ENCODE measurements at places on chromosomes 1 and 21.

DNA sequence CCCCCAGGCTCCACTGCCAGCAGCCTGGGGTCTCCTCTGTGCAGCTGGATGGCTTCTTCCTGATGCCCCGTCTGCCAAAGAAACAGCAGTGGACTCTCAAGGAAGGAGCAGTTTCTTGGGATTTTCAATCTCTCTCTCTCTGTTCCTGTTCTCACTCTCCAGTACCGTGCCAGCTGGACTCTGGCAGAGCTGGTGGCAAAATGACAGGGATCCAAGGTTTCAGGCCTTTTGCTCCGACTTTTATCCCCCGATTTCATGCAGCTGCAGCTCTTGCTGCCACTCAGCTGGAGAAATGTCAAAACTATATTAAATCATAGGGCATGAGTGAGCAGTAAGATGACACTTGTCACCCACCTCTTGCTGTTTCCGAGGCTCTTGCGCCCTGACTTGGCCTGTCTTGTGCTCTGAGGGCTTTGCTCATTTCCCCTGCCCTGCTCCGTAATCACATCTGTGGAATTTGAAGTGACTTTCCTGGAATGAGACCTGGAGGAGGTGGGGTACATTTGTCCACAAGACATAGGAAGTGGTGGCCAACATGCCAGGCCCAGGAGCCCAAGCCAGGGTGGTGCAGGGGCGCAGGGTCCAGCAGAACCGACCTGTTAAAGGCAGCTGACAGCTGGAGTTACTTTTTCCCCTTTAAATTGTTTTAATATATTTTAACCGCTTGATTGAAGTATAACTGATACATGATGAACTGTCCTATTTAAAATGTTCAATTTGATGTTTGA is 576.2 kb downstream of the PTPRU start:
- no peak for DNase-seq

DNA sequence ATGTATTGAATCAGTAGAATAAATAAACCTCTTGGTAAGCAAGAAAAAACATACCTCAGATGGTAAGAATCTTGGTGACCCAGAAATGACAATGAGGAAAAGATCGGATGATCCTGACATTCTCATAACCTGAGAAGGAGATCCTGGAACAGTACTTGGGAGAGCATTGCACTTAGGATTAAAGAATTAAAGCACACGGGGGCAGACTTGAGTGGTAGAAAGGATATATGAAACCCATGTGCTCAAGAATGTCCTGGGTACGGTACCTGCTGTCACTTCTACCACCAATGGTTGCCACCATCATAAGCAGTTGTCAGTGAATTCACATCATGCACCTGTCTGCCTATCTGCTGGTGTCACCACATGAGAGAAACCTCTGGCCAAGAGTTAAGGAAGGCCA is 108.9 kb upstream of the GJB5 start:
- DNase-seq = no peak

DNA sequence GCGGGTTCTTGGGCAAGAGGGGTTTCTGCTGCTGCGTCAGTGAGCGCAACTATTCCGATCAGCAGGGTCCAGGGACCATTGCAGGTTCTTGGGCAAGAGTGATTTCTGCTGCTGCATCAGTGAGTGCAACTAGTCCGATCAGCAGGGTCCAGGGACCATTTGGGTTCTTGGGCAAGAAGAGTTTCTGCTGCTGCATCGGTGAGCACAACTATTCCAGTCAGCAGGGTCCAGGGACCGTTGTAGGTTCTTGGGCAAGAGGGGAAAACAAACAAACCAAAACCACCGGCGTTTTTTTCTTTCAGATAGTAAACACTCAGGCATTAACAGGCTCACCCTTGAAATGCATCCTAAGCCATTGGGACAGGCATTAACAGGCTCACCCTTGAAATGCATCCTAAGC is 32.6 kb downstream of the SPATA6 start:
- no peak for DNase-seq

- DNase-seq = no peak
Observed at GRCh38 chr1:200740571-200741208, 2.0 kb downstream of the CAMSAP2 start.

GRCh38 chr1:18653916-18654315 is 23.3 kb downstream of the PAX7 start:
- no peak for DNase-seq

- no peak for DNase-seq
Observed at GRCh38 chr1:61956784-61957183, 214.5 kb downstream of the PATJ start.

Data from activated T-helper 1 cell treated with Interleukin-2 at 50 U/mL for 16 hours (primary cell).